ENCODE measurements at places on chromosomes 12 and 14.

DNA sequence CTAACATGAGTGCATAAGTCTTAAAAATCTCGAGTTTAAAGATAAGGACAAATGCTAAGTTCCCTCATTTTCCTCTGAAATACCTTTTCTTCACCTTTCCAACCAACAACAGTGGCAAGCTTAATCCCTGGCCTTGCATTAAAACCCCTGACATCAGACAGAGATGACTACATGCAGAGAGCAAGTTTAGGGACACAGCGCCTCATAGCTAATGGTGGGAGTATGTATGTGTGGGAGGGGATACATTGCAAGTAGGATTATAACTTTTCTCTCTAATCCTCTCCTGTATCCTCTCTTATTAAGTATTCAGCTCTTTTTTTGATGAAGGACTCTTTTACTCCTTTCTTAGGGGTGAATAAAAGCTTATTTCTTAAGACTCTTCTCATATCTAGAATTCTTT, 547.1 kb downstream of the CCER1 start:
- DNase-seq = no peak

DNA sequence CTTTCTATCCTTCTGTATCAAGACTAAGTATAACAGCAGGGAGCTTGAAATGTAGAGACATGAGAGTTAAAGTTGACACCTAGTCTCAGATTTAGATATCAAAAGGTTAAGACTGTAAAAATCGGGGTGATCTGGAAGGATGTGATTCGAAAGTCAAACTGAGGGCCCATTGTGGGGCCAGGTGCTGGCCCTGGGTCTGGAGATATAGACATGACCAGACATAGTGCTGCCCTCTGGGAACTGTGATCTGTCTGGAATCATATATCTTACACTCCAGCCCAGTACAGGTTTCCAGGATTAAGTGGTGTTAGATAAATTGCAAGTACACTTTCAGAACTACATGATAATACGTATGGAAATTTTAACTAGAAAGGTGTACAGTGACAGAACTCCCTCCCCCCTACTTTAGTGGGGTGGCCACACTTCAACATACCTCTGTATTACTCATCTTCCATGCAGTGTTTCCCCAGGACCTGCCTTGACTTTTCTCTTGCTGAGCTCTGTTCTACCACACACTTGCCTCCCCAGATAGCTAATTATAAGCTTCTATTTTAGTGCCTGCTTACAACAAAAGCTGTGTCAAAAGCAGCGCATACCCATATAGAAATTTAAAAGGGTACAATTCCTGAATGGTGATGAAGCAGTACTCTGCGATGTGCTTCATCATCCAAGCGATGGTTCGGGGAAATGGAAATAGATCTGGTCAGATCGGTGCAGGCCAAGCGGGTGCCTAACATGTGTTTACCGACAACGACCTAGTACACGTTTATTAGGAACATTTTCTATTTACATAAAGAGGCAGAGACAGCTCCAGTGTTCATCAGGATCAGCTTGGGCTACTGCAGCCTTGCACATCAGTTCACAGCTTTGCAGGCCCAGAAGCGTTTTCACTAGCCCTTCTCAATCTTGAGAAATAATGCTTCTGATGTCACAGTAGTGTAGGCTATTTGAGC, 68.7 kb downstream of the ARF6 start:
- DNase-seq = no peak

DNA sequence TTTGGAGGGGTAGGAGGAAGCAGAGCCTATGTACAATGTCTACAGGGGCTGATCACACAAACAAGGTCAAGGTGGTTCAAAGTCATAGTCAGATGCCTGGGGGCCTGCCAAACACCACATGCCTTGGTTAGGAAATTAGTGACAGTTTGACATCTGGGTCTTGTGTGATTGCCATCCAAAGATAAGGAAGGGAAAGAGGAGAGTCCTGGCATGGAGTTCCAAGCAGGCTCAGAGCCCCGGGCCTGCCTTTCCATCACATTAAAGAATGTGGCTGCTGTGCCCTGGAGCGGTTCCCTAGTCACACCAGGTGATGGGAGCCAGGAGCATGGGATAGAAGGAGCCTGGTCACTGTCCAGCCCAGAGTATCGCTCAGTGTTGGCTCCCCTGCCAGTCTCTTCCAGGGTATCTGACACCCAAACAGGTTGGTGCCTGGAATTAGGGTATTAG, 53.6 kb upstream of the BCL2L14 start:
- no peak for DNase-seq

GRCh38 chr12:97643924-97644323, 181.3 kb downstream of the RMST start:
- no peak for DNase-seq

DNA sequence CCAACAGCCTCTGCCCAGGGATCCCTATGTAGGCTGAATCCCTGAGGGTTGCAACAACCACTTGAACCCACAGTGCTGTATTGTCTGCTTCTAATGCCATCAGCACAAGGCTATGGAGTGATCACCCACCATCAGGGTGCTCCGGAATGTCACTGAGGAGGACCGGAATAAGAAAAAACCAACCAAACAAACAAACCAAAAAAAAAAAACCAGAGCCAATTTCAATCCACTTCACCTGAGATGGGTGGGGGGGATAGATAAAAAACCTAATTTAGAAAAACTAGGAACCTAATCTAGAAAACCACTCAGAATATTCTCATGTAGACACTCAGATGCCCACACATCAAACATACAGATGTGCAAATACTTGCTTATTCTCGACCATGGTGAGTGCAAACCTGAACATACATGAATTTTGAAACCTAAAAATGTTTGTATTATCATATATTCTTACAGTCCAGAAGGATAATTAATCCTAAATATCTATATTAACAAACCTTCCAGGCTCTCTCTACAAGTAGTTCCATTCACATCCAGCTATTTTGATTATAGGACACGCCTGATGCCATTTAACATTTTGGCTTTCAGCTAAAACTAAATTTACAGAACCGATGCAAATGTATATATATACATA, 3.7 kb downstream of the TBX5 start:
- no peak for DNase-seq

- DNase-seq = no peak
Measured at GRCh38 chr14:73143003-73143402, 6.7 kb downstream of the PSEN1 start.

DNA sequence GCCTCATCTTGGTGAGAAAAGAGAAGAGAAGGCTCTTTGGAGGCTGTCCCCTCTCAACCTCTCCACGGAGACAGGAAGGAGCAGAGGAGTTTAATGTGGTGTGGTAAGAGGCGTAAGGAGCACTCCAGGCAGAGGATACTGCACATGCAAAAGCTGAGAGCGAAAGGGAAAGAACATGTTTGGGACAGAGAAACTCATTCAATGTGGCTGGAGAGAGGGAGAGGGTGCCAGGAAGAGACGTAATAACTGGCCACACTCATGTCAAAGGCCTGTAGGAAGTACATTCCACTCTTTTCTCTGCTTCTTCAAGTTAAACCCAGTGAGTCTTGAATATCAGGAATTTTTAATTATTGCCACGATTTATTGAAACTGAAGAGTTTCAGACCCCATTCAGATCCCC, 12.0 kb downstream of the VDR start:
- DNase-seq = no peak

GRCh38 chr14:32319368-32320049, 9.6 kb upstream of the AKAP6 start:
- no peak for DNase-seq

DNA sequence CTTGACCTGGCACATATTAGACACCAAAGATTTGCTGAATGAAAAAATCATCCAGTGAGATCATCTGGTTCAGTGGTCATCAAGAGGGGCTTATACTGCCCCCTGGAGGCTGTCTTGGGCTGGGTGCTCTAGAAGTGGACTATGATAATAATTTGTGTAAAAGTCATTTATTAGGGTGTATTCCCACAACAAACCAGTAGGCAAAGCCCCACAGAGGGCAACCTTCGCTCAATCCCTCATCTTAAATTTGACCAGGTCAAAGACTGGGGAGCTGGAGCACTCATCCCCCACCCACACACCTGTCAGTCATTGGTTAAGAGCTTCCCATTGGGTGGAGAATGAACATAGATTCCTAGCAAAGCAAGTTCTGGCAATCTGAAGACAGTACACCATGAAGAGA, 20.0 kb upstream of the FICD start:
- no peak for DNase-seq

GRCh38 chr14:55077170-55078151, 26.0 kb downstream of the MAPK1IP1L start:
- DNase-seq = no peak

GRCh38 chr14:99874306-99874705, 81.1 kb downstream of the EML1 start:
- DNase-seq = no peak

DNA sequence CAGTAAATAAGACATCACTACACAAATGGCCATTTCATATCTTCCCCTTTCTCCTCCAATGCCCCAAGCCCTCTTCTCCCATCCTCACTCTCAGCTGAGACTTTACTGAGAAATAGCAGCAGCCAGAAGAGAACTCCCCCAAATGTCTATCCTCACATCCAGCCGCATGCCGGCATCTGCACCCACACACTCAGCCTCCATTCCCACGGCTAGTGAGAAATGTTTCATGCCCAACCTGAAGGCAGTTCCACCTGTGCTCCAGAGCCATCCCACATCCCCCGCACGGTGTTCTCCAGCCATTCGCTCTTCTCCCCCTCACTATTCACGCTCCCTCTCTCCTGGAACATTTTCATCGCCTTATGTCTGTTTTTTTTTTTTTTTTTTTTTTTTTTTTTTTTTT, 208.7 kb upstream of the DIO3 start:
- no peak for DNase-seq

GRCh38 chr14:72052356-72052755, 120.1 kb downstream of the RGS6 start:
- no peak for DNase-seq

- DNase-seq = no peak
Measured at GRCh38 chr12:5203720-5204119, 160.0 kb downstream of the KCNA5 start.

GRCh38 chr14:105151084-105151837, 17.3 kb downstream of the JAG2 start:
- DNase-seq = no peak

DNA sequence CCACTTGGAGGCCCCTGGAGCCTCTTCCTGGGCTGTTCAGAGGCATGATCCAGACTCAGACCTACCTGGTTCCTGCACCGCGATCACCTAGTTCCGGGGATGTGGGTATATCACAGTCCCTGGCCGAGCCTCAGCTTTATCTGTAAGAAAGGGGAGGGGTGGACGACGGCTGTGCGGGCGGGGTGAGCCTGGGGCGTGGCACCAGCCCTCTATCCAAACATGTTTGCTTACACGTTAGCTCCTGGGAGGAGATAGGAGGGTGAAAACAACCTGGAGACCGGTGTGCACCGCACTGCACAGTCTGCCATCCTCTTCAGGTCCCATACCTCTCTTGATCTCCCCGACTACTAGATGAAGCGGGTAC, 1.2 kb downstream of the ANKRD9 start:
- no peak for DNase-seq

DNA sequence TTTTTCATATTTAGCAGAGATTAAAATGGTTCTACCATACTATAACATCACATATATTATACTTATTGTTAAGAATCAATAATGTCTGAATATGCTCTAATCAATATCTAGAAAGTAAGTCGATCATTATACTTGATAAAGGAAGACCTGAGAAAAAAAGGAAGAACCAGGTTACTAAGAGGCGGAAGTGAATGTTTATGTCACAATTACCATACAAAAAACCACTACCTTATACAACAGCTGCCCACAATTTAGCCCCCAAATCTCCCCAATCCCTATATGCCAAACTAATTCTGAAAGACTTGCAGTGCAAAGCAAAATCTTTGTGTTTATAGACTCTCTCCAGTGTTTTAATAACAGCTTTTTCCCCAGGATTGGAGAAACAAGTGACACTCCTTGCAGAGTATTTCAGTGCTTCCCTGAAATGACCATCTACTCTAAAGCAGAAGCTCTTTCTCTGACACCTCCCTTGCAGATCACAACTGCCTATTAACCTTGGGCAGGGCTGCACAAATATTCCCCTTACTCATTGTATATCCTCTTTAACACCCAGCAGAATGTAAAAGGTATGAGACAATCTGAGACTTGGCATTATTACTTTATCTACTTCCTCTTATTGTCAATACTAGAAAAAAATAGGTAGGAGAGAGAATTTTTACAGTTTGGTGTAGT, 12.7 kb upstream of the SLC2A3 start:
- no peak for DNase-seq

- DNase-seq = no peak
Measured at GRCh38 chr12:103671367-103671766, 84.3 kb downstream of the STAB2 start.

DNA sequence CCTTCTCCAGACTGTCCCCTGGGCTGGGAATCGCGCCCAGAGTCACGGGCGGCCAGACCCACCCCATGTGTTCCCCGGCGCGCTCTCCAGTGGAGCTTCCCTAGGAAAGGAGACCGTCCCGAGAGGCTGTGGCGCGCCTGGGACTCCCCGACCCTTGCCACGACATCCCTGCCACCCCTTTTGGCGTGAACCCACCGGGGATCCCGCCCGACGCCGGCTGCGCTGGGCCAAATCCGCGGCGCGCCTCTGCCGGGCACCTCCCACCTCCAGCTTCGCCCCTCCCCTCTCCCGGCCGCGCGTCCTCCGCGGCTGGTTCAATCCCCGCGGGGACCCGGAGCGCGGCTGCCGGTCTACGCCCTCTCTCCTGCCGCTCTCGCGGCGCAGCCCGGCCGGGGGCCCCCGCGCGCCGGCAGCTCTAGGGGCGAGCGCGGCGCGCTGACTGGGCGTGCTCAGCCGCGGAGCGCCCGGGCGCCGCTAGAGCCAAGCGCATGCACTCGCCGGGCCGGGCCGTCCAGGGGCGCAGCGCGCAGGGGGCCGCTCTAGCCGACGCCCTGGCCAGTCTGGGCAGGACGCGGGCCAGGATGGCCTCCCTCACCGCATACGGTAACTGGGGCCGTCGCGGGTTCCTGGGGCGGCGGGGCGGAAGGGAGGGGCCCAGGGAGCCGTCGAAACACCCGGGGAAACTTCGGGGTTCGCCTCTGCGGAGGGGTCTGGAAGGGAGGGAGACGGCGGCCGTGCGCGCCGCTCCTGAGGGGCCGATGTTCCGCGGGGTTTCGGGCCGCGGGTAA, 77.4 kb upstream of the ANO4 start:
- no peak for DNase-seq

DNA sequence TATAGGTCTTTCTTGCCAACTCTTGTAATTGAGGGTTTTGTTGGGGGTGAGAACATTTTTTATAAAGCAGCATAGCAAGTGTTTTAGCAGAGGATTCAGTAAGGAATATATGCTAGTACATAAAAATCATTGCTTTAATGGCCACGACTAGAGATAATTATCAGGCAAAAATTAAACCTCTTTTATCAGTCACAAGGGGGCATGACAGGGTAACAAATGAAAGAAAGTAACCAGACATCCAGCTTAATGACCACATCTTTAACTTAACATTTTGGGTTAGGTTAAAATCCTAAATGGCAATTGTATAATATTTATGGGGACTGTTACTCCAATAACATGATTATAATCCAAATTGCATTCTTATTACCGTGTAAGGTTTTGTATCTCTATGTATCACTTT, 119.6 kb downstream of the LRRIQ1 start:
- no peak for DNase-seq

- DNase-seq = no peak
Measured at GRCh38 chr12:12452326-12452902, 95.5 kb downstream of the BORCS5 start.

- no peak for DNase-seq
Measured at GRCh38 chr14:32596390-32596789, 267.3 kb downstream of the AKAP6 start.

GRCh38 chr14:89185919-89186855, 230.8 kb downstream of the FOXN3 start:
- no peak for DNase-seq

All from stimulated activated CD8-positive, alpha-beta memory T cell treated with anti-CD3 and anti-CD28 coated beads, Interleukin-7, amount 100 ng/mL, for 48 hours (primary cell).